ENCODE measurements at places on chromosomes 12 and 14.

DNA sequence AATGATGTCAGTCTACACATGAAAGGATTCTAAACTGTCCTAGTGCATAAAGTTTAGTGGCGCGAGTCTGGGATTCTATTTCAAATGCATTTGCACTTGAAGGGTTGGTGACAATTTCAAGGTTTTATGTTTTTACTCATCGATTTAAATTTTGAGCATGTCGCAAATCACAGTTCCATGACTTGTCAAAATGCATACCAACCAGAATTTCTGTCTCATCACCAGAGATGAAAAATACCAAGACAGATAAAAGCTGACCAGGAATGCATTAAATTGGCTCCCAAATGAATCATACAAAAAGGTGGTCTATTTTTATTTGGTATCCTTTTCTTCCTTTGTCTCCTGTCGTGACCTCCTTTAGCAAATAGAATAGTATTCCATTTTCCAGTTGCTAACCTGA is 25.2 kb downstream of the TMEM30B start:
- DNase-seq, result no peak

- DNase-seq, result no peak
These were observed 61.7 kb downstream of the PPM1H start for GRCh38 chr12:62873116-62873825.

GRCh38 chr12:93793983-93794382 is 116.8 kb downstream of the CRADD start:
- DNase-seq, result no peak

DNA sequence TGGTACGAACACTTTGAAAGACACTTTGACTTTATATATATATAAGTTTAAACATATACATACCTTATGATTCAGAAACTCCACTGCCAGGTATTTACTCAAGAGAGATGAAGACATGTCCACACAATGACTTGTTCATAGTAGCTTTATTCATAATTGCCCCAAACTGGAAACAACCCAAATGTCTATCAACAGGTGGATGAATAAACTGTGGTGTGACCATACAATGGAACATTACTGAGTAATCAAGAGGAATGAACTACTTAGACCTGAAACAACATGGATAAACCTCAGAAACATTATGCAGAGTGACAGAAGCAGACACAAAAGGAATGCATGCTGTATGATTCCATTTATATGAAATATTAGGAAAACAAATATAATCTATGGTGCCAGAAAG is 71.1 kb downstream of the PPP1R36 start:
- DNase-seq, result no peak

GRCh38 chr14:94244182-94244581 is 48.9 kb downstream of the SERPINA10 start:
- DNase-seq, result no peak

- DNase-seq, result no peak
These were observed 40.3 kb upstream of the NTF3 start for GRCh38 chr12:5391653-5392052.

DNA sequence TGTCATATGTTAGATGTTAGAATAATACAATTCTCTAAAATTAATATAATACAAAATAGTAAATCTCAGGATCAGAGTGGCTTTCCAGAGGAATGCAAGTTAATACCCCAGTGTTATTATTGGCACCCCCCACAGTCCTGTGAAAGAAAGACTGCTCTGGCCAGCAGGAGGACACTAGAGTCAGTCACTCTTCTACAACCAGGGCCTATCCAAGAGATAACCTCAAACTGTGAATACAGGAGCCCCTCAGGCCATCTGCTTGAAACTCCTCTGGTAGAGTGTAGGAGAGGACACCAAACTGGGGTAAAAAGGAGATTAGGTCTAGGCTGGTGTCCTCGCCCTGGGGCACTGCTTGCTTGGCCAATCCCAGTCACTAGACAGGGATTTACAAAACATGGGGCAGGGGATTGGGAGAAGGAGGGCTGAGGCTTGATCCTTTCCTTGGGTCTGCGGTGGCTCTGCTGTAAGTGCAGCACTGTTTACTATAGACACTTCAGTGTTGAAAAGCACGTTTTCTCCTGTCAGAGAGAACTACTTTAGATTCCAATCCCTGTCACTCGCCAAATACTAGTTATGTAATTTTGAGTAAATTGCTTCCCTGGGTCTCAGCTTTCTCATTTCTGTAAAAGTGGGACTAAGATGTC is 44.5 kb upstream of the PTPRR start:
- no peak for DNase-seq

GRCh38 chr12:96489392-96490056 is at the start of gene CFAP54:
Gene CFAP54 (plus strand): TSS chr12:96489577. CDS start chr12:96489610, 33 bp downstream.
- DNase-seq, result peak; percentile 95

- no peak for DNase-seq
These were observed 17.9 kb downstream of the SRGAP1 start for GRCh38 chr12:63862187-63862968.

GRCh38 chr12:57614178-57614947 is 3.1 kb downstream of the ARHGEF25 start:
- DNase-seq, result no peak

GRCh38 chr12:51926718-51927117 is 19.4 kb downstream of the ACVRL1 start:
- DNase-seq, result no peak

DNA sequence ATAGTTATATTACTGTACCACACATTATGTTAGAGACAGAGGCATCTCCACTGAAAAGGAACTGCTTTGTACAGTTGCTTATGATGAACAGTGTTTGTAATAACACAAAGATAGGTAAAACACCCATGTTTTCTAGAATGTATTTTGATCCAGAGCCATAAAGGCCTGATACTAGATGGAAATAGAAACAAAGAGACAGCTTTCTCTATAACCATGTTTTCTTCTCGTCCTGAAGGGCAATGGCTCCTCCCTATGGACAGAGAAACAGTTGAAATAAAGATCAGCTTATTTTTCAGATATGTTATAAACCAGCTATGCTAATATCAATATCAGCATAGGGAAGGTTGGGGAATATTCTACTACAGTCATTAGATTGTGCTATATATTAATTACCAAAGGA is 109.2 kb downstream of the ATXN7L3B start:
- DNase-seq, result no peak

DNA sequence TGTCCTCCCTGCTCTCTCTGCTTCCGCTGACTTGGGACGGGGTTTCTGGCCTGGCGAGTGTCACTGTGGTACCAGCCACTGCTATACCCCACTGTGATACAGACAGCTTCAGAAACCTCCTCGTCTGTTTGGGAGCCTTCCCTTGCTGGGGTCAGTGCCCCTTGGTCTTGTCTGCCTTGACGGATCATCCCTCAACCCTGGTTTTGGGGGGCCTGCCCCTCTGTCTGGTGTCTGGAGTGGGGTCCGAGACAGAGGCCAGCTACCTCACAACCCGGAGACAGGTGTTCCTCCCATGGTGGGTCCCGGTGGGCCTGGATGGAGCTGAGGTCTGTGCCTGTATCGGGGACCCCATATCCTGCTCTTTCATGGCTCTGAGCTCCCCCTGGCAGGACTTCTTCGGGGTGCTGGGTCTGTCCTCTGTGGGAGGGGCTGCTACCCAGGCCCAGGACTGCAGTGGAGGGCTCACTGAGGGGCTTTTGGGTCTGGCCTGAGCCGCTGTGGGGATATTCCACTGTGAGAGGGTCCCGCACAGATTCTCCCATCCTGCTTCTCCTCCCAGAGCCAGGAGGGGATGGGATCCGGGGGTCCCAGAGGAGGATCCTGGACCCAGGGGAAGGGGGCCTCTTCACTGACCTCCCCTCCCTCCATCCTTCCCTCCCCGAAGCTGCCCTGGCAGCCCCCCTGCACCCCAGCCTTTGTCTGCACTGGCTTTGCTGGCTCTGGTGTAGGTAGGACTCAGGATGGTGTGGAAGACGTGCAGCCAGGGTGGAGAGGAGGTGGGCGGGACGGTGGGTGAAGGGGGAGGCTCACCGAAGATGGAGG is 365.5 kb downstream of the TMEM121 start:
- DNase-seq, result no peak
